NCI-H524 (cell line): ENCODE measurements at places on chromosomes 5 and 9.
A peak's percentile ranks its signal among the peaks of the same experiment; 100 is the strongest.

DNA sequence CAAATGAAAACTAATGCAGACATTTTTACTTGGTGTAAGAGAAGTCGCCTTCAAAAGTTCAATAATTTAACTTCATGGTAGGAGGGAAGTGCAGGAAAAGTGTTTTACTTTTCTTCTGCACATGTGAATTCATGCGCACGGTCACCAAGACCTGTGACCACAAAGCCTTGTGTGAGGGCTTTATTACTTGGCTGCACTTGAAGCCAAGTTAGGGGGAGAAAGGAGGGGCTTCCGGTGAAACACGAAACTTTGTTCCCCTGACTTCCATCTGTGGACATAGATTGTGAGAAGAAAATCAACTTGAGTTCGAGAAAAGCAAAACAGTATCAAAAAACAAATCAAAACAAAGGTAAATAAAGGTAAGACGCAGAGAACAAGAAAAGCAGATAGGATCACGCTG, 239.9 kb downstream of the ROR2 start:
- DNase-seq, result no peak

GRCh38 chr5:149517461-149518122, 33.6 kb downstream of the CSNK1A1 start:
- DNase-seq, result no peak

- no peak for DNase-seq
Observed at GRCh38 chr9:124140941-124141568, 116.7 kb upstream of the NEK6 start.

- DNase-seq, result no peak
Observed at GRCh38 chr9:116282597-116282996, 129.0 kb downstream of the PAPPA start.

- no peak for DNase-seq
Observed at GRCh38 chr9:137650779-137651178, 32.0 kb downstream of the EHMT1 start.

DNA sequence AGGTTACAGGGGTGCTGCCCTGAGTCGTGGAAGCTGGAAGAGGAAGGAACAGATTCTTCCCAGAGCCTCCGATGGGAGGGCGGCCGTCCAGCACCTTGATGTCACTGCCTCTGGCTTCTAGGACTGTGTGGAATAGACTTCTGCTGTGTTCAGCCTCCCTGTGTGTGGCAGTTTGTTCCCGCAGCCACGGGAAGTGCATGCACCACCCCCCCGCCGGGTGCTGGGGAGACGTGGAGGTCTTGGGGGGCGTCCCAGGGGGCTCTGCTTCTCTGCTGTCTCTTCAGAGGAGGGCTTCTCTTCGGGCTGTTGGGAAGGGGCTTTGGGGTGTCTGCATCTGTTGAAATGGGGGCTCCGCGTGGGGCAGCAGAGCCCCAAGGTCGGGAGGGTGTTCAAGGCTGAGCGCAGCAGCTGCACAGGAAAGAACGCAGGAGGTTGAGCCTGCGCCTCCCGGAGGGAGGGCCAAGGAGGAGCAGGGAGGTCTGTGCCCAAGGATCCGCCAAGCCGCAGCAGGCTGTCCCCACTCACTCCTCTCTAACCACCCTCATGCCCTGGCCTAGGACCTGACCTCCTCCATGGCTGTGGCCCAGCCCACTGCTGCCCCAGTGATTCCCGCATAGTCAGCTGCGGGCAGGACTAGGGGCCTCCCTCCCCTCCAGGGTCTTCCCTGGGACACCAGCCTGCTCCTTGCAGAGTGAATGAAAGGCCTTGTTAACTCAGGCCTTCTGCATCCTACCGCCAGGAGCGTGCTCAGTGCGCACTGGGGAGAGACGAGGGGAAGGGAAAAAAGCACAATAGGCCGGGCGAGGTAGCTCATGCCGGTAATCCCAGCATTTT, 45.0 kb downstream of the ROPN1L start:
- no peak for DNase-seq

GRCh38 chr5:142295084-142295758, 29.6 kb downstream of the SPRY4 start:
- no peak for DNase-seq

- peak; percentile 85 for DNase-seq
Observed at GRCh38 chr9:97853844-97854695, 1.0 kb downstream of the FOXE1 start.

- no peak for DNase-seq
Observed at GRCh38 chr5:62795926-62796325, 217.3 kb downstream of the LRRC70 start.

- DNase-seq, result no peak
Observed at GRCh38 chr9:115978659-115979096, 174.9 kb upstream of the PAPPA start.

DNA sequence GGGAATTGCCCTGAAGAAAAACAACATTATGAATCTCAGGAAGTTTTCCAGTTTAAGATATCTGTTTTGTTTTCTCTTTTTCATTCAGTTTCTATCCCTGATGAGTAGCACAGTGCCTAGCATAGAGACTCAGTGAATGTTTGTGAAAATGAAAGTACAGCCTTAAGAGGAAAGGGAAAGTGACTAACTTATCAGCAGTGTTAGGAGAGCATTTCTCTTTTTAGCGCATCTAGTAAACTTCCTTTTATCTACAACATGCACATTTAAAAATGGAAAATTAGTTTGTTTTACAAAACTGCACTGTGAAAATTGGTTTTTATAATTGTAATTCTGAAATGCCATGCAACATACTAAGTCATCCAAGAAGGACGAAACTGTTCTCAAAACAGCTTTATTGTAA, 110.8 kb downstream of the SMARCA2 start:
- DNase-seq, result no peak

DNA sequence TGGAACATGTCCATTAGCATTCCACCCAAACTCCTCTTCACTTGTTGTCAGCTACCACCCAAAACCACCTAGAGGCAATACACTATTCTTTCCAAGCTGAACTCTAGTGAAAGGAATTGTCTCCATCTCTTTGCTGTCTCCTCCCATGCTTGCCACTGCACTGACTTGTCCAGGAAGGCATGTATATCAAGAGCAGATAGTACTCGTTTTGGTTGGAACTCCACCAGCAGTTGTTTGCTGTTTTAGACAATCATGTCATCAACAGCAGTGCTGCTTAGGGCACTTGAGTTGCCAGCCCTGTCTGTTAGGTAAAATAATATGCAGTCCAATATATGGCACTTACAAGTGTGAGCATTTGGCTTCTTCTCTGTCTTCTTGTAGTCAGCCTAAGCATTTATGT, 80.0 kb upstream of the SAP30L start:
- DNase-seq, result no peak

DNA sequence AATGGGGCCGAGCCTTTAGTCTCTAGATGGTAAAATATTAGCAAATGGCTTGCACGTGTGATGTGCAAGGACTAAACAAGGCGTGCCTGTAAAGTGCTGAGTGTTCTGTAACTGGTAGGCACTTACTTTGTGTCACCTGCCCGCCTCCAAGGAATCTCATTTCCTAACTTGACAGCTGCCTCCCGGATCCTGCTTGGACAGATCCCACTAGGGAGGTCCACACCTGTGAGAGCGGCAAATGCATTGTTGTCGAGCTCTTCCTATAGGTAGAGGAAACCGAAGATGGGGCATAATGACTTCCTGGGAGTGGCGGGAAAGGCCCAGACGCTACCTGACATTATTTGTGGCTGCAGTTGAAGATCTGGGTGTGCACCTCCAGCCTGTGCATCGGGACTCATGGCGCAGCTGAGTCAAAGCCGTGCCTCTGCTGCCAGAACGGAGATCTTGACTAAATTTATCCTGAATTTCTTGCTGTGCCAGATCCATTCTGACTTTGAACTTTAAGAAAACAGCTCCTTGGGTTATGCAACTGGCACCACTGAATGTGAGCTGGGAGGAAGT, 79.8 kb downstream of the TENT4A start:
- no peak for DNase-seq

GRCh38 chr9:95732802-95733688, 142.4 kb upstream of the ERCC6L2 start:
- no peak for DNase-seq

- DNase-seq, result no peak
Observed at GRCh38 chr9:90996154-90997065, 194.8 kb downstream of the SYK start.

- DNase-seq, result no peak
Observed at GRCh38 chr5:9456435-9457042, 89.3 kb downstream of the SEMA5A start.

DNA sequence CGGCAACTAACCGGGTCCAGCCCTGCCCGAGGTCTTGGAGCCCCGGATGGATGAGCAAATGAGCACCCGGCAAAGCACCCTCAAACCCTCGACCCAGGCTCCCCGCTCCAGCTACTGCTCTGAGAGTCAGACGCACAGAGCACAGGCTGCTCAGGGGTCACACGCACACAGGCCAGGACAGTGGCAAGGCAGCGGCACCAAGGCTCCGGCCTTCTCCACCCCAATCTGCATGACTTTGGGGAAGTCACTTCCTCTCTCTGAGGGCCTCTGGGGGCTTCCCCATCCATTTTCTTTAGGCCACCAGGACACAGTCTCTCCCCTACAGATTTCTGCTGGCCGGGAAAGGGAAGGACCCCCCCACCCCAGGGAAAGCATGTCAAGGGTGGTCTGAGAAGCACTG, 18.0 kb downstream of the LHX2 start:
- DNase-seq, result no peak

GRCh38 chr9:108150736-108151586, 661.4 kb upstream of the KLF4 start:
- DNase-seq, result peak; percentile 22

DNA sequence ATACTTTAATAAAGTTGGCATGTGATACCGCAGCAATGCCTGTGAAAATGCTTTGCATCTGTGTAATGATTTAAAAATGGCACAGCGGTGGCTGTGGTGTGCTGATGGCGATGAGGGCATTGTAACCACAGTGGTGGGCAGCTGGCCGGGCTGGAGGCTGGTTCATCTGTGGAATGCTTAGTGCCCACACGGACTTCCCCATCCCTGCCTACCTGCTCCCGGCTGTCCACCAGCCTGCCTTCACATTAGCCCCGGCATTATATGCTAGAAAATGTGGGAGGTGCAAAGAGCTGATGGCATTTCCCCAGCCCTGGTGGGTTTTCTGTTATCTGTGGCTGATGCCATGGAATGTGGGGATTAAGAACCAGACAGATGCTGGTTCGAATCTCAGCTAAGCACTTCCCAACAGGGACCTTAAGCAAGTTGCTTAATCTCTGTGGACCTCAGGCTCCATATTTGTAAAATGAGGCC, 2.9 kb upstream of the NDST1 start:
- DNase-seq, result no peak

DNA sequence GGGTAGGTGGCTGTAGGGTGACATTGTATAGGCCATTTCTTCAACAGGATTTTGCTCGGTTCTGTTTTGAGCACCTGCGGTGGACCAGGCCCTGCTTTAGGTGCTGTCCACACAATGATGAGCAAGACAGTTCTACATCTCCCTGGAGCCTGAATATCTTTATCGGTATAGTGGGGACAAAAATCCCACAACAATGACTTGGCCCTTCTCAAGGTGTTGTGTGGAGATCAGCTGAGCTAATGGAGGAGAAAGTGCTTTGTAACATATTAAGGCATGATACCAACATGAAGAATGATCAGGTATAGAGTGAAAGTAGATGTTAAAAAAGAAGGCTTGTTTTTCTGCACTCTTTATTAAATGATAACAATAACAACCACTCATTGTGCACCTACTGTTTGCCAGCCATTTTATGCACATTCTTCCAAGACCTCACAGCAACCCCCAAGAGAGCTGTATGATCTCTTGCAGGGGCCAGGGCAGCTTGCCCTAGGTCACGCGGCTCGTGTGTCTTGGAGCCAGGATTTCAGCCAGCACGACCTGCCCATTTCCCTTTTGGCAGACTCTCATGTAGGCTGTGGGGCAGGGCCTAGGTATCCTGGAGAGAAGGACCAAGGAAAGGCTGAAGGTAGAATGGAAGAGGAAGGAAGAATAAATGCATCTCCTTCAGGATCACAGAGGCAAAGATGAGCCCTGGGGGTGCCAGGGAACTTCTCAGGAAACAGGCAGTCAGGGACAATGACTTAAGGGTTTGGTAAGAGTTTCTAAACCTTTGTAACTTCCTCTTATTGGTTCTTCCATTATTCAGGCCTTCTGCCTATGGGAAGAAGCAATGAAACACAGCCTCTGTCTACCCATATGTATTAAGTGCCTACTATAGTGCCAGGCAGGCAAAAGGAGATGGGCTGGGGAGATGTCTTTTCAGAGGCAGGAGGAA, 50.0 kb upstream of the PPARGC1B start:
- no peak for DNase-seq

- no peak for DNase-seq
Observed at GRCh38 chr9:118630931-118631595, 738.2 kb downstream of the BRINP1 start.

DNA sequence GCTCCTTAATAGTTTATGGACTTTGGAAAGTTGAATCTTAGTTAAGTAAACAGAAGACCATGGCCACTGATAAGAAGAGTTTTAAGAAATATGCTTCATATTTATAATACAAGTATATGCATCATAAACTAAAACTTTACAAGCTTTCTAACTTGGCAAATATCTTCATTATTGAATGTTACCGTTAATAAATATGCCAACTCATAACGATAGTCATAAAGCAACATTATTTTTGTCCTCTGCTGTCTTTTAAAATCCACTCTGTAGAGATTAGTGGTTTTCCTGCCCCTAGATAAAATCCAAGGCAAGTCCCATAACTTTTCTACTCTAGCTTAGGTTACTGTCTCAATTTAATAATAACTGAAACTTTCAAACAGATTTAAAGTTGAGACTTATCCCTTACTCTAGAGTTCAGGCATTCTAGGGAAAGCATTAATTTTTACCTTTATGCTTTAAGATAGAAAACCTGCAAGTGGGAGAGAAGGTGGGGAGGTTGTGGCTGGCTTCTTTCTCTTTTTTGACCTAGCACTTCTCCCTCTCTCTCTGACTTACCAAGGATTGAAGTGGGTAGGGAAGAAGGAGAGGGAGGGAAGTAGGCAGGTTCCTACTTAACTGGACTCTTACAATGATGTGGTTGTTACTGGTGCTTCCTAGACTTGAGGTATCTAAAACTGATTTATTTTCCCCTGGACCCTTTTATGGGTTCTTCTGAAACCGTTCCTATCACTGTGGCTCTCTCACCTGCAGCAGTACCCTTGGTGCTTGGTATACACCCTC, 29.6 kb downstream of the RNF145 start:
- no peak for DNase-seq

- no peak for DNase-seq
Observed at GRCh38 chr5:88502179-88503040, 233.8 kb upstream of the TMEM161B start.

- no peak for DNase-seq
Observed at GRCh38 chr5:72255237-72255636, 64.8 kb downstream of the MRPS27 start.

DNA sequence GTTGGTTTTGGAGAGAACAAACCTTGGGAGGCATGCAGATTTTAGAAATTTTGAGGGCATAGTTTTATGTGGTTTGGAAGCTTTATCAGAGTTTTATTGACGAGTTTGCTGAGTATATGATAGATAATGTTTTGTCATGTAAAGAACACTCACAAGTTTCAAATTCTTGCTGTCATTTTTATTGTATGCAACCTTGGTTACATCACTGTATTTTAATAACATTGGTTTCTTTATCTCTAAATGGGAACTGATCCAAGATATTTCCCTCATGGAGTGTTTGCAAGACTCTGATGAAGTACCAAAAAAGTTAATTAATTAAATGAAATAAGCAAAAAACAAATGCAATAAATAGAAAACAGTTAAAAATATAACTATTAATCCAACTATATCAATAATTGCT, 170.3 kb downstream of the SMC2 start:
- DNase-seq, result no peak

- no peak for DNase-seq
Observed at GRCh38 chr5:67214707-67215447, 18.3 kb upstream of the CD180 start.
